ENCODE measurements at places on chromosomes 12 and 14.
A peak's percentile ranks its signal among the peaks of the same experiment; 100 is the strongest.

DNA sequence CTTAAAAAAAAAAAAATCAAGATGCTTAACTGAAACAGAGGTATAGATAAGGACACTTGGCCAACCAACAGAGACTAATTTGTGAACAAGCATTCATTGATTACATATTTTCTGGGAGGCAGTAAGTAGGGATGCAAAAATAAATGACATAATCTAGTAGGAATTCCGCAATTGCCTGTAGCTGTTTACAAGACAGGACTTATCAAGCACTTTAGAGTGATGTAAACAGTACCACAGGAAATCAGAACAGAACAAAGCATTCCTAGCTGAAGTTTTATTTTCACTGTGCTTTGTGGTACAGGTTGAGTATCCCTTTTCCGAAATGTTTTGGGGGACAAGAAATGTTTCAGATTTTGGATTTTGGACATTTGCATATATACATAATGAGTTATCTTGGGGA is 68.2 kb upstream of the FGD4 start:
- no peak for DNase-seq

DNA sequence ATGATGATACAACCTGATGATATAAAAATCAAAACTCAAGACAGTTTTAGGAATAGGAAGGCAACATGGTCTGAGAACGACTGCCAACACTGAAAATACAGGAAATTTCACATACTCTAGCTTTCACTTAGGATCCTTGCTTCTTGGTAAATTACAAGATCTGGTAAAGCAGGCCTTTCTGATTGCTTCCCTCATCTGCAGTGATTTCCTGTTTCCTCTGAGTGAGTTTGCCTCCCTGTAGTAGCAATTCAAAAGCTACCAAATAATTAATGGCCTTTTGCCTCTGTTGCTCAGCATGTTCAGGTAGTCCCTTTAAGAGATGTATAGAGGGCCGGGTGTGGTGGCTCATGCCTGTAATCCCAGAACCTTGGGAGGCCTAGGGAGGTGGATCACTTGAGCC is 2.0 kb upstream of the IRAK3 start:
- DNase-seq = no peak

DNA sequence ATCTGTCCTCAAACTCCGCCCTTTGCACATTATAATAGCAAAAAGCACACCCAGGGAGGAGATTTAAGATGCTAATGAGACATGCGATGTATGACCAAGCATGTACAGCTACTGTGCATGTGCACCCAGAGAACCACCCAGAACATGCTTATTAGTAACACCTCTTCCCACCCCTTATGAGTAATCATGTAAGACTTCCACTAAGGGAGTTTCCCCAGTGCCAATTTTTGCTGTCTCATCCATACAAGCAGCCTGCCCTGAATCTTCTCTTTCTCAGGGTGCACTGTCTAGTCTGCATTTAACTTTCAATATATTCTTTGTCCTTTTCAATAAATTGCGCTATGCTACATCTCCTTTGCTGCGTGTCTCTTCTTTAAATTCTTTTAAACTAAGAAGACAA is 830.0 kb upstream of the NOVA1 start:
- DNase-seq = no peak

DNA sequence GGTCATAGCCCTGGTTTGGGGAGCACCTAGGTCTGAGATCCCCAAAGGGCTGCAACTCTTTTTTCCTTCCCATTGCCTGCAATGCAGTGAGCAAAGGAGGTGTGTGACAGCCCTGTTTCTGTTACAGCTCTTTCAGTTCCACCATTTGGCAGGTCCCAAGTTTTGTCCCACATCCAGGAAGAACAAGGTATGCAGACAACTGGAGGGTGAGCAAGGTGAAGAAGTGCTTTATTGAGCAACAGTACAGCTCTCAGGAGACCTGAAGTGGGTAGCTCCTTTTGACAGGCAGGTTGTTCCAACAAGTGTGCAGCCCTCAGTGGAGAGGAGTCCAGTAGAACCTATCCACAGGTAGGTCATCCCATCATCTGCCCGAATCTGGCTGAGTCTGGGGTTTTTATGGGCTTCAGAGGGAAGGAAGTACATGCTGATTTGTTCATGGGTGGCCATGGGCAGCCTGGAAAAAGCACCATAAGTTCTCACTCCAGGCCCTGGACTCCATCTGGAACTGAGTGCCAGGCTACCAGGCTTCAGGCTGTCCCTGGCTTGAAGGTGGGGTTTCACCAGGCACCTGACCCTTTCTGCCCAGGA is 62.8 kb upstream of the NAV3 start:
- DNase-seq = no peak

- peak; percentile 45 for DNase-seq
These were observed 204.0 kb downstream of the GRIN2B start for GRCh38 chr12:13777374-13777773.

DNA sequence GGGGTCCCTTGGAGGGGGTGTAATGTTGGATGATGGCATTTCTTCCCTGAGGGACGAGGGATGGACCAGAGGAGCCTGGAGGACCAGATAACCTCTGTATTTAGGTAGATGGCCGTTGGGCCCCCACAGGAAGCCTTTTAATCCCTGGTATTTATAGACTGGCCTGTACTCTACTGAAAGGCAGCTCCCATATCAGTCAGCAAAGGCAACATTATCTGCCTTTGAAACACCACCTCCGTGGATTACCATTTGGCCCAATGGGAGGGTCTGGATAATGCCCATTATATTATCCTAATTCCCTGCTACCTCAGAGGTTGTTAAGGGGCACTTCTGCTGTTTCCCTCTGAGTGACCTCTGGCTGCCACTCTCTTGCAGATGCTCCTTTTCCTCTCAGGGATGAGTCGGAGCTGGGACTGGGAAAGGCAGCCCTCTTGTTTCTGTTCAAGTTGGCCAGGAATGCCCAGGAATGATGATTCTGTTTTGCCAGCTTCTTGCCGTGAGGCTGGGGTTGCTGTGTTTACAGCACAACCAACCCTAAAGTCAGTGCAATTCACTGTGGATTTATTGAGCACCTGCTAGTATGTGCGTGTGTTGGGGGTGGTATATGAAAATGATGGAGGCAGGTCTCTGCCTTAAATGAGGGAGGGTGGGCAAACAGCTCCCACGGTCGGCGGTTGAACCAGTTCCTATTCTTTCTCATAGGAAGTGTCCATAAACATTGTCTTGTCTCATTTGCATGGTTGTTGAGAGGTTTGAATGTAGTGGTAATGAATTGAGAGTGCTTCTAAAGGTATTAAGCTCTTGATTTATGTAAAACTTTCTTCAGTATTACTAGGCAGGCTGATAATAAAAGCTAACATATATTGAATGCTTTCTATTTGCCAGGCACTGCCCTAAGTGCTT is 18.1 kb downstream of the SUSD6 start:
- DNase-seq = no peak

All from iPS DF 19.7 (cell line).